NCI-H1930 (cell line): ENCODE measurements at places on chromosomes 7 and 10.

- no peak for DNase-seq
Measured at GRCh38 chr10:131690805-131691239, 210.0 kb upstream of the PPP2R2D start.

- no peak for DNase-seq
Measured at GRCh38 chr10:7035126-7035761, 375.6 kb downstream of the SFMBT2 start.

GRCh38 chr10:94052866-94053791, 59.4 kb downstream of the PLCE1 start:
- DNase-seq = no peak

- DNase-seq = no peak
Measured at GRCh38 chr7:27140126-27140857, 3.2 kb downstream of the HOXA5 start.

GRCh38 chr7:135684136-135684535, 21.8 kb downstream of the STMP1 start:
- DNase-seq = no peak
